ENCODE measurements at places on chromosomes 3 and 15.
A peak's percentile ranks its signal among the peaks of the same experiment; 100 is the strongest.

GRCh38 chr3:195198426-195199346 is 72.3 kb downstream of the XXYLT1 start:
- no peak for DNase-seq

DNA sequence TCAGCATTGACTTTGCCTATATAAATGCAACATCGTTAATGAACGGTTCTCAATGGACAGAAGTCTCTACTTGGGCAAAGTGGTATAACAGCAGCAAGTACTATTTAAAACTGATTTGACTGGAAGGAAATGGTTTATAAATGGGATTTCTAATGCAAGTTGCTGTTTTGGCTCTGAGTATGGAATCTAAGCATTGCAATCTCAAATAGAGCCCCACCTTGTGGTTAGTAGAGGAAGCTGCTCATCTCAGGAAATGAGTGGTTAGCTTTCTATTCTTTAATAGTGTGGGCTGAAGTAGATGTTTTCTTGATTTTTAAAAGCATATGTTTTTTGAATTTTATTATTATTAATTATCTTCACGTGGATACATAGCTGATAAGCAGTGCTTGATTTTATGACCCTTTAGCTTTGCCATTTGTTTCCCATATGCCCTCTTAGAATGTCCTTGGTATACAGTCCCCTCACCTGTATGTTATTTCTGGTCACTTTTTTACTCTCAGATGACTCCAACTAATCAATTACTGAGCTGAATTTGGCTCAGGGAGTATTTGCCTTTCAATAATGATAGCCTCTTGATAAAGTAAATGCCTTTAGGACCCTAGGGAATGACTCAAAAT is 67.1 kb downstream of the OXSM start:
- DNase-seq, result peak; percentile 59

DNA sequence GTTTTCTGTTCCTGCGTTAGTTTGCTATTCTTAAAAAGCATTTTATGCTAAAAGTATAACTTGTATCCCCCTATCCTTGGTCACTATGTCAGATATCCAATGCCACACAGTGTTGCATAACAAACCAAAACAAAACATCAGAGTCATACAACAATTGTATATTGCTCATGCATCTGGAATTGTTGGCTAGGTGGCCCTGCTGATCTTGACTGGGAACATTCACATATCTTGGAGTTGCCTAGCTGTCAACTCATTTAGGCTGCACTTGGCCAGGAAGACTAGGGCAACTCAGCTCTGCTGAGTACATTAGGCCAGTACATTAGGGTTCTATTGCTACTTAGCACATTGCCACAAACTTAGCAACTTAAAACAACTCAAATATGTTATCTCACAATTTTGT is 706.5 kb upstream of the UBE2E2 start:
- no peak for DNase-seq

GRCh38 chr15:65655457-65655856 is 33.7 kb downstream of the SLC24A1 start:
- DNase-seq, result no peak

DNA sequence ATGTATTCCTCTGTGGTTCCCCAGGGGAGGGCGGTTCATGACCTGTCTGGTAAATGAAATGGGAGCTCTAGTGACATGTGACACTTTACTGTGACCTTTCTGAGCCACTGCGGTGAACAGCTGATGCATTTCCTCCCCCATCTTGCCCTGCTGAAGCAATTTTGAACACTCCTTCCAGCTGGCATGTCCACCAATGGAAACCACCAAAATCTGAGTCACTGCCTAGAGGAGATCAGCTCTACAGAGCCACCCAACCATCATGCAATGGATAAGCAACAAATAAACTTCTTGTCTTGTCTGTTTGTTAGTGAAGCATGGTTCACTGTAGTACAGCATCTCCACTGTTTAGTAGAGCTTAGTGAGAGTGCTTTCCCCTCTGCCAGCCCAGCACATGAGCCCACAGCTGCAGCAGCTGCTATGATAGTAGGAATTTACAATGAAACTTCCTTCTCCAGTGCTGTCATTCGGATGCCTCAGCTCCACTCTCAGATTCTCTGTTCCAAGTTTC is 479.4 kb downstream of the NTRK3 start:
- no peak for DNase-seq

DNA sequence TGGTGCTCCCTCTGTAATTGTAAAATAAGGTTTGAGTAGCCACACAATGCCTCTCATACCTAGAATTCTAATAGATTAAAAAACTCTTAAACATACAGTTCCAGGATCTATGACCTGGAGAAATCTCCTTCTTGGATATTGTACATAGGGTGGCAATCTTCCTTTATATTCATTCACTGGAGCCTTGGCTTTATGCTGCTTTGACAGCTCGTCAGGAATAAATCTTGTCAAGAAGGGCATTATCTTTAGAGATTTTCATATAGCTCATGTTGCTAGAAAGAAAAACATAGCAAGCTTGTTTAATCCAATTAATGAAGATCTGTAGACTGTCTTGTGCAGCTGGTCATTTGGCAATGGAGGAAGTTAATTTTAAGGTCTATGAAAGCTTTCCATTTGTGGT is 131.1 kb downstream of the PYDC2 start:
- no peak for DNase-seq

DNA sequence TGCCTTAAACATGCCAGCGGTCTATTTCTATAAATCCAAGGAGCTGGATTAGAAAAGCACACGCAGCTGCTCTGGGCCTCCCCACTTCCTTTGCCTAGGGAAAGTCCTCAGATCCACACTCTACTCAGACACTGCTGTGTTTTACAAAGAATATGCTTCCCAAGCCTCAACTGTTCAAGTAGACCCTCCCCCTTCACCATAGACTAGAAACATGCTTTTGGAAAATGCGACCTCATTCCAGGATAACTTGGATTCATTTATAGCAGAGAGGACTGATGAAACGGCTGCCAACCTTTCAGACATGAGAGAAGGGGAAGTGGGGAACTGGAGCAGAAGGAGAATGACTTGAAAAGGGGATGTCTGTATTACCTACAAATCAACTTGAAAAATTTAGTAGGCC is 64.0 kb downstream of the P3H2 start:
- no peak for DNase-seq

- no peak for DNase-seq
Observed at GRCh38 chr15:39429898-39430357, 151.0 kb upstream of the THBS1 start.

DNA sequence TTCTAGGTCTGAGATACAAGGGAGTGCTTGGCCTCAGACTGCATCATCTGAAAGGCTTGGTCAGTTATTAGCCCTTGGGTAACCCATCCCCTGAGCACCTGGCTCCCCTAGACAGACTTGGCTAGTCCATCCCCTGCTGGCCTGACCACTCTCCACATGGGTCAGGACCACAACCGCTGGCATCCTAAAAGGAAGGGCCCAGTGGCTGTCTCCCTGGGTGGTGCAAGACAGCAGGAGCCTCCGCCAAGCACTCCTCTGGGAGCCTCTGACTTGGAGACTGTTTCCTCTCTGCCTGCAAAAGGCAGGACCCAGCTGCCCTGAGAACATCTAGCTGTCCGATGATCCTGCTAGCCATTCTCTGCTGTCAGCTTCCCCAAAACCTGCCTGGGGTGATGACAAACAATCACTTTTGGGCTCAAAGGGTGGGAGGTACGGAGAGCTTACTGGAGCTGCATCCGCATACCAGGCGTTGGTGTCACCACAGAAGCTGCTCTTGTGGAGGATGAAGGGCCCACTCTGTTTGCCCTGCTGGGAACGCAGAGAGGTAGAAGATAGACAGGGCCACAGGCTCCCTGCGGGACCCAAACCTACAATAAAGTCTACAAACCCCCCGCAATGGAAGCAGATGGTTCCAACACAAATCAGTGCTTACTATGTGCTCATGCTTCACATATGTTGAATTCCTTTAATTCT is 108.0 kb upstream of the PRR20G start:
- no peak for DNase-seq

GRCh38 chr15:55003965-55004873 is 192.5 kb downstream of the RSL24D1 start:
- no peak for DNase-seq

- DNase-seq, result no peak
Observed at GRCh38 chr3:177574222-177574856, 377.1 kb upstream of the TBL1XR1 start.

DNA sequence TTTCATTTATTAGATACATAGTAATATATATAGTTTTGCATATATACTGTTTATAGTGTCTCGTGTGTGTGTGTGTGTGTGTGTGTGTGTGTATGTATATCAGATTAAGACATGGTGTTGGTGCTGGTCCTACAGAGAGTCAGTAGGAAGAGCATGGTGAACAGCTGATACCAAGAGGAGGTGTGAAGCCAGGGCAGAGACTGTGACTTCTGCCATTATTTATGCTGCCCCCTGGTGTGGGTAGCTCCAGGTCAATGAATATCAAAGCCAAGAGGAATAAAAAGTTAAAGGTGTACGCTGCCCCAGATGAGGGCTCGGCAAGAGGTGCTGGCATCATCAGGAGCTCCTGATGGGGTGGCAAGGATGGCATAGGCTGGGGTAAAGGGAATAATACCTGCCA is 299.5 kb upstream of the RASGRP1 start:
- no peak for DNase-seq

- no peak for DNase-seq
Observed at GRCh38 chr3:188274249-188274915, 120.4 kb downstream of the LPP start.

DNA sequence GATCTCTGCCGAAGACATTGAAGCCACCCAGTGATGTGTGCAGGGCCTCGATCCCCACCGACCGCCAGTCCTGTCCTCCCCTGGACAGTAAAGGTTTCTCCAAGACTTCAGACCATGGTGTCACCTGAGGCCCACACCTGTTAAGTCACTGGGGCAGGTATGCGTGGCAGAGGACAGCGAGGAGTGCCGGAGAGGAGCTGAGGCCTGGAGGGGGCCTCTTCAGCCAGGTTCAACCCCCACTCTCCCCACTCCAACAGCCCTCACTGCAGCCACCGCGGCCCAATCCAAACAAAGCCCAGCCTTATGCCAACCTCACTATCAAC is 2.4 kb downstream of the GOLGA8B start:
- DNase-seq, result no peak

DNA sequence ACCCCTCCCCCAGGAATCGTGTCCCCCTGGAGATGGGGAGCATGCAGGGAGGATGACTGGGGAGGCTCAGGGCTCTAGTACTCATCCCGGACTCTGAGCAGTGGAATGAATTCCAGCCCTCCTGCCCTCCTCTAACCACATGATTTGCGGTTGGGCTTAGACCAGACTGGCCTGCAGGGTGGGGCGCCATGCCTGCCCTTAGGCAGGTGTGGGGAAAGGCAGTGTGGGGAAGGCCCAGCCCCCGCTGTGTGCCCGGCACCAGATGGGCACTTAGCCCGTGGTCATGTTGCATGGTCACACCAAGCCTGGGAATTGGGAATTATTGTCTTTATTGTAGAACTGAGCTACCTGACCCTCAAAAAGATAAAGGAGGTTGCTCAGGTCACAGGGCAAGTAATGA is 283.8 kb downstream of the TLE3 start:
- DNase-seq, result no peak

DNA sequence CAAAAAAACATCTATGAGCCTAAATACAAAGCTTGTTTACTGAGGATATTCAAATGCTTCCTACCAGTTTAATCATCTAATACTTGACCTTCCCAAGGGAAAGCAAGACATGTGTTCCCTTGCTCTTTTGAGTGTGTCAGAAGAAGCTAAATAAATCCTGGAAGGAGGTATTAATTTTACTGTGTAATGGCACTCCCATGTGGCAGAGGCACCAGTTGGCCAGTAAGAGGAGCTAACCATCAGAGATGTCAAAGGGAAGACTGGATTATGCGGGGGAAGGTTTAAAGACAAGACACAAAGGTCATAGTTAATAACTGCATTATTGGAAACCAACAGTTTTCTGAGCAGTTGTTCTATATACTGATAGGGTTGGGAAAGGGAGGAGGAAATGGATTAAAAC is 125.1 kb downstream of the SUCLG2 start:
- DNase-seq, result no peak

DNA sequence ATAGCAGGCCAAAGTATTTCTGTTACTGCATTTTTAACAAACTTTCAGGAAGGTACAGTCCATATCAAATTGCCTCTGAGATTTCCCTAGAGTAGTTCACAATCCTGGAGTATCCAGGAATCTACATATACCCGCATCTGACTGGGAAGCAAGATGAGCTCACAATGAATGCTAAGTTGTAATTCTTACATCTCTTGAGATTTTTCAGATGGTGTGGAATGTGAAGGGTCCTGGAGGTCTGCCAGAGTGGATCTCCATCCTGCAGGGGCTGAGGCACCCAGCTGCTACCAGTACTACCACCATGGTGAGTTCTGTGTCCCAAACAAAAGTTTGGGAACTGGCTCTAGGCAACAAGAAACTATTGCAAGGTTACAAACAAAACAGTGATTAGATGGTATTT is 156.7 kb upstream of the CCDC54 start:
- DNase-seq, result no peak

- DNase-seq, result peak; percentile 16
Observed at GRCh38 chr3:118641608-118642007, 393.0 kb downstream of the IGSF11 start.

DNA sequence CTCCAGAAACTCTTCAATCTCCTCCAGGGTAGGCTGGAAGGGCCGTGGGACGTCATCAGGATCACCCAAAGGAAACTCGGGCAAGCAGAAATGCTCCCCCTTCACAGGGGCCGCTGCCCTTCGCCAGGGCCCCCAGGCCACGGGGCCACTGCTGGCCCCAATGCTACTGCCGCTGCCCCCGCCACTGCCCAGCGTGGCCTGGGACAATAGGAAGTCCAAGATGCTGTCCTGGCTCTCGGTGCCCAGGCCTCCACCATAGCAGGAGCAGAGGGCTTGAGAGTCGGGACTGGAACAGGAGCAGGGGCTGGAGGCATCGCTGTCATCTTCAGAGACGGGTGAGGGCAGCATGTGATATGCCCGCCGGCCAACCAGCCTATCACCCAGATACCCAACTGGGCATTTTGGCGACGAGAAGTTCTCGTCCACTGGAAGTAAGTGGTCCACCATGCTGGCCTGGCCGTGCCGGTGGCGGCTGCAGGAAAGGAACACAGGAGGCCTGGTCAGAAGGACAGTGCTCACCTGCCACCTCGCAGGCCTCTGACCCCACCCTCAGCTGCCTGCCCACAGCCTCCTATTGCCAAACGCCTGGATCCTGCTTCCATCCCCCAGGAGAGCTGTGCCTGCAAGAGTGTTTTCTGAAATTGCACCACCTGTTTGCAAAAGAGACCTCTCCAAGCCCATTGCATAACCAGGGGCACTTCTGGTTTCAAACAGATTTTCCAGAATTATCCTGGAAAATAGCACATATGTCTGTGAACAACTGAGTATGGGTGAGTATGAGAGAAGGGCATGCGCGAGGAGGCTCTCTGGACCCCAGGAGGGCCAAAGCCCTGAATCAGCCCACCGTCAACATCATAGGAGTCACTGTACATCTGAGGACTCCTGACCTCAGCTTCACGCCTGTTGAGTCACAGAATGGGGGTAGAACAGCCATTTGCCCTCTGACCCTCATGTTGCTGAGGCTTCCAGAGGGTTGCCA is 4.4 kb downstream of the KLF15 start:
- no peak for DNase-seq

GRCh38 chr3:168212664-168213285 is 117.1 kb upstream of the GOLIM4 start:
- no peak for DNase-seq

- no peak for DNase-seq
Observed at GRCh38 chr15:32687556-32687955, 30.2 kb upstream of the GREM1 start.

Measured in CD4-positive, alpha-beta T cell treated with Interleukin-10 for 1 hour (primary cell).